Forelimb muscle (tissue), 1 donor: ENCODE measurements at places on chromosomes 1 and 21.
A peak's percentile ranks its signal among the peaks of the same experiment; 100 is the strongest.

- peak; percentile 35 for DNase-seq
Observed at GRCh38 chr1:229717786-229718576, 91.9 kb downstream of the URB2 start.

DNA sequence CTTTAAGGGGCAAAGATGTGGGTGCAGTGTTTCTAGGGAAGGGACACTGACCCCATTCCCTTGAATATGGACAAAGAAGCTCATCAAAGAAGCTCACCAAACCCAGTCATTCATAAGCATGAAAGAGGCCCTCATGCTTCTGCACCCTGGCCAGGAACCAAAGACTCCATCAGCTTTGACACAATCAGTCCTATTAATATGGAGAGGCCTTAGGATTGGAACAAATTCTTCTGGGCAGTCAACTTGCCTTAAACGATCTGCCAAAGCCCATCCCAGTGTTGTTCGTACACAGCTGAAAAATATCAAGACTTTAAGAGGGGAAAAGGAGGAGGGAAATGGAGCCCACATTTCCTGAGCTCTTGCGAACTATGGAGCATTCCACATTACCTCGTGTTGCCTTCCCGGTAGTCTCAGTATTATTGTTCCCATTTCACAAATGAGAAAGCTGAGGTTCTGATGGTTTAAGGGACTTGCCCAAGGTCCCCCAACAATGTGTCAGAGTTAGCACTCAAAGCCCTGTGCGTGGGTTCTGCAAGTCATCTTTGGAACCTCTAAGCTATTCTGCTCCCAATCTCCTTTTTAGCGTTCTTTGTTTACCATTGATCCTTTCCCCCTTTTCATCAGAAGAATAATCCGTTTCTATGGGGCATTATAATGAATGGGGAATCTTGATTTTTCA is 161.9 kb downstream of the ZBTB18 start:
- no peak for DNase-seq

DNA sequence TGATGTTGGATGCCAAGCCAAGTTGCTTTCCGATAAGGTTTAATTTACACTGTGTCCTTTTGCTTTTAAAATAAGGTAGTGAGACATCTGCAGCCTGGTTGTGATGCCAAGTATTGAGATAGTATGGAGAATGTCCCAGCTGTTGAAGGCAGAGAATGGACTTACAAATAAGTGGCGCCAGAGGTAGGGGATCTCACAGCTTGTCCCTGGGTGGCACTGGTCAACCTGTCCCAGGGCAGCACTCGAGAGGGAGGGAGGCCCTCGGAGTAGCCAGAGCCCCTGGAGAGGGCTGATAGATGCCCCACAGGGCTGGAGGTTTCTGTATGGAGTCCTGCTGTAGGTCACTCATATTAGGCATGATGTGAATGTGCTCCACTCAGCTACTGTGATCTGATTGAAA is 98.5 kb downstream of the GALNT2 start:
- DNase-seq: no peak

- no peak for DNase-seq
Observed at GRCh38 chr1:39808784-39809517, 20.3 kb upstream of the BMP8B start.

DNA sequence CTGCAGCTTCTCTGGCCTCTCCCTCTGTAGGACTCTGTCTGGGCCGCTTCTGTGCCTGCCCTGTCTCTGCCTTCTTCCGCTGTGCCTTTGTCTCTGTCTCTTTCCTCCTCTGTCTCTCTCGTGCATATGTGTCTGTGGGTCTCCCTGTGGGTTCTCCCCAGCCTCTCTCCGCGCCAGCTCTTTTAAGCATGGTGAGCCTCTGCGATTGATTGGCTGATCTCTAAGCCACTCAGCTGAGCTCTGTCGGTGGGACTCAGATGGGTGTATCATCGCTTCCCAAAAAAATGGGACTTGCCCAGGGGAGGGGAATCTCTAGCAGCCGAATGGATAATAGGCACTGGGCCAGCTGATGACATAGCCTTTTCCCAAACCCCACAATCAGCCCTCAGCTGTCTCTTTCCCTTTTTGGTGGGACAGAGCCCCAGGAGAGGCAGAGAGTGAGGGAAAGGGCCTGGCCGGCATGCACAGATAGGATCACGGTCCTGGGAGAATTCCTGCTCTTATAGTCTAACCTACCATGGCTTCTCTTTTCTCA is at the start of gene ADAMTS4:
Gene ADAMTS4 (minus strand): TSS at position 158 of the 535 bp plus-strand sequence. CDS start 427 bp downstream, outside the sequence.
- peak; percentile 84 for DNase-seq

DNA sequence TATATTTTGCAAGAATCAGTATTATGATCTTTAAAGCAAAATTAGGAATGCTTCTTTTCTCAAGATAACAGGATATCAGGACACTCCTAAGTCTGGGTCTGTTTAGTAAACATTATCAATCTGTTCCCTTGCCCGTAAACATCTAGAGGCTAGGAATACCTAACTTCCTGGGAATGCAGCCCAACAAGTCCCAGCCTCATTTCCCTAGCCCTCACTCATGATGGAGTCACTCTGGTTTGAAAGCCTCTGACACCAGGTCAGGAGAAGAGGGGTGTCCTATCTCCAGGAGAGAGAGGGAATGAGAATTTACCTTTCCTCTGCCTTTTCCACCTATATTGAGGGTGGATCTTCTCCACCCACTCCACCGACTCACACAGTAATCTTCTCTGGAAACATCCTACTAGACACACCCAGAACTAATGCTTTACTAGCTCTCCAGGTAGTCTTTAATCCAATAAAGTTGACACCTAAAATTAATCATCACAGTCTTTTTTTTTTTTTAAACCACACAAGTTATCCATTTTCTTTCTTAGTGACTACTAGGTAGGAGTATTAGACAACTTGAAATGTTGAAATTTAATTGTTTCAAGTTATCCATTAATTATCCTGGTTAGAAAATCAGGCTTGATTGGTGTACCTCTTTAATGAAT is 659.3 kb downstream of the USP25 start:
- no peak for DNase-seq

DNA sequence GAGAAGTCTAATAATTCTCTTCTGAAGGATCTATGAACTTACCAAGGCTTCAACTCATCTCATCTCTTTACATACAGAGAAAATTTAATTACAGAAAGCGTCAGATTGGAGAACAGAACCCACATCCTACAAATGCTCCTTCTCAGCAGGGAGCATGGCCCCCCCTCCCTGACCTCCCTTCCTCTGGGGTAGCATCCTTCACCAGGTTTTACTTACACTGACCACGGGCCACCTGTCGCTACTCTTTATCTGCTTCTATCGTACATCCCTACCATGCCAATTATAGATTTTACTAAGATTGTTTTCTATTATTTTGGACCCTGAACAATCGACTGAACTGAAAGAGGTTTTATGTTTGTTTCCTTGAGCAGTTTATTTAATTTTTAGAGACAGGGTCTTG is 25.8 kb downstream of the RIPPLY3 start:
- no peak for DNase-seq

DNA sequence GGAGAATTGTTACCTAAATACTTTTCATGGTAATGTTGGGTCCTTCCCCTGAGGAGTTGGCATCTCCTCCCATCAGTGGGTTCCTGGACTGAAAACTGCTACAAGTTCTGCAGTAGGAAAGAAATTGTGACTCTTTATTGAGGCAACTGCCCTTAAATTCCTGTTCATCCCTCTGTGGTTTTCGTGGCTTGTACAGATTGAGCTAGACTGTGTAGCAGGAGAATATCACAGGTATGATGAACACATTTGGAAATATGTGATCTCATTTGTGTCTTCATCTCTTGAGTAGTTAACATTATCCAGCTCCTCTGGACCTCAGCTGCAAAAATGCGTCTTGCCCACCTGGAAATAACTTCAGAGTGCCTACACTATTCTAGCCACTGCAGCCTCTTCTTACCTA is 390.6 kb downstream of the PTPRC start:
- no peak for DNase-seq

- no peak for DNase-seq
Observed at GRCh38 chr1:59516881-59517280, 220.0 kb downstream of the FGGY start.

DNA sequence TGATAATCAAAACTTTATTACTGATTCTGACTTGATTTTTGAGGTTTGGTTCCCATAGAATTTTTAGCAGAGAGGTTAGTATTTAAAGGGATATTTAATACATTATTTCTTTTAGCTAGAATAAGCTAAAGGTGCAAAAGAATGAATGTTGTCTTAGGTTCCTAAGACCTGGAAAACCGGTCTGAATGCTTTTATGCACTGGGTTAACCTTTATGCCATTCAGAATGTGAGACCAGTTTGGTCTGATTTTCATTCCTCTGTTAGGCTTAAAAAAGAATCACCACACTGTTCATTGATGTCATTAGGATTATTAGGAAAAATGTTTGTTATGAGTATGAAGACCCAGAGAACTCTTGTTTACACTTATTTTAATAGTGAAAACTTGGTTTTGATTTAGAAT is 30.1 kb downstream of the RAP1A start:
- DNase-seq: no peak

DNA sequence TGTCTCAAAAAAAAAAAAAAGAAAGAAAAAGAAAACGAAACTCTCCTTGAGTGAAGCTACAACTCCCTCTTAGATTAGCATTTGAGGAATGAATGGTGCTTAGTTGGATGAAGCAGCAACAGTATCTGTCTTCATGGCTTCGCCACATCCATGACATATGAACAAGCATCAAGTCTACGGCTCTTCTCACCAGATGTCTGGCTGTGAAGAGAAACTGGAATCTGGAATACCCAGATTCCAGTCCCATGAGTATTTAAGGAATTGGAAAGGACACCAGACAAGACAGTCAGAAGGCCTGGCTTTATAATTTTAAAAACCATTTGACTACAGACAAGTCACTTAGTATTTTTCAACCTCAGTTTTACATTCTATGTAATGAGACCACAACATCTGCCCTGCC is 38.0 kb upstream of the TADA1 start:
- DNase-seq: no peak

- DNase-seq: peak; percentile 32
Observed at GRCh38 chr1:160607011-160607671, 27.8 kb upstream of the CD84 start.

DNA sequence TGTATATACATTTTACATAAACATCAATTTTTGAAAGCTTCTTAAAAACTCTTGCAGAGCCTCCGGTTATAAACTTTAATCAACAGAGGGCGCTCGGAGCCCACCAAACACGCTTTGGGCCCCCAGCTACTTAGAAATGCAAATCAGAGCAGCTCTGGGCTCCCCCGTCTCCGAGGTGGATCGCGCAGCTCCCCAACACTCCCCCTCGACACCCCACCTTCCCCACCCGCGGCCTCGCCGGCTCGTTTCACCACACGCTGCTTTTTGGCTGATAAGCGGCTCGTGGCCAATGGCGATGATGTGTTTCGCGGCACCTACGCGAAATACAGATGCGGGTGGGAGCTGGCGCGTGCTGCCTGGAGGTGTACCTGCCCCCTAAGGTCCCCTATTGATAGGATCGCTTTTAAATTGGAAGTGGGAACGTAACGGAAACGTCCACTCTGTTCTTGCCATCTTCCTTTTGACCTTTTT is 1.7 kb upstream of the KIF26B start:
- no peak for DNase-seq

- DNase-seq: no peak
Observed at GRCh38 chr1:211259638-211260126, 516 bp downstream of the RCOR3 start.

DNA sequence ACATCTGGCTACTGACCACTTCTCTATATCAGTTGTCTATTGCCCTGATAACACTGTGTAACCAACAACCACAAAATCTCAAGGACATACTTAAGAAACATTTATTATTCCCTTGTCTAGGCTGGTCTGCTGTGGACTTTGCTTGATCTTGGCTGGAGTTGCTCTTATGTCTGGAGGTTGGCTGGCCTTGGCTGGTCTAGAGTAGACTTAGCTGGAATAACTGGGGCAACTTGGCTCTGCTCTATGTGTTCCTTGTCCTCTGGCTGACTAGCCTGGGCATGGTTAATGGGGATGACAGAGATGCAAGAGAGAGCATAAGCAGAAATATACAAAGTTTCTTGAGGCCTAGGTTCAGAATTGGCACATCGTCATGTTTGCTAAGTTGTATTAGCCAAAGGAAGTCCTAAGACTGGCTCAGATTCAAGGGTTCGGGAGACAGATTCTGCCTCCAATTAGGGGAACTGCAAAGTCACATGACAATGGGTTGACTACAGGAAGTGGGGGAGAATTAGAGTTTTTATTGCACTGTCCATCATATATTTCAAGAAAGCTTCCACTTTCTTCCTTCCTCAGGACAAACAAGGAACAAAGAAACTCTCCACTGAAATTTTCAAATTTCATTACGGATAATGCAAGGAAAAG is 61.4 kb upstream of the HMCN1 start:
- no peak for DNase-seq

DNA sequence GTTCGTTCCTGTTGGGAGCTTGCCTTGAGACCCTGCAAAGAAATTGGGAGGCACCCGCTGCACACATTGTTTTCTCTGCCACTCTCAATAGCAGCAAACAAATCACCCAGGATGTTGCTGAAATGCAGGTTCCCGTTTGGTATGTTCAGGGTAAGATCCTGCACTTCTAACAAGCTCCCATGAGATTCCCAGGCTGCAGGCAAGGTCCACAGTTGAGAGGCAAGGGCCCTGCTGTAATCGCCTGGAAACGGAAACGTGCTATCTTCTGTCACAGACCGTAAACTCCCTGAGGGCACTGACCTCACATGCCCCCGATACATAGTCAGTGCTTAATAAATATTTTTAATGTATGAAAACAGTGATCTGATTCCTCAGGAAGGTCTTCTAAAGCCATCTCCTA is 37.8 kb downstream of the XCL1 start:
- no peak for DNase-seq

DNA sequence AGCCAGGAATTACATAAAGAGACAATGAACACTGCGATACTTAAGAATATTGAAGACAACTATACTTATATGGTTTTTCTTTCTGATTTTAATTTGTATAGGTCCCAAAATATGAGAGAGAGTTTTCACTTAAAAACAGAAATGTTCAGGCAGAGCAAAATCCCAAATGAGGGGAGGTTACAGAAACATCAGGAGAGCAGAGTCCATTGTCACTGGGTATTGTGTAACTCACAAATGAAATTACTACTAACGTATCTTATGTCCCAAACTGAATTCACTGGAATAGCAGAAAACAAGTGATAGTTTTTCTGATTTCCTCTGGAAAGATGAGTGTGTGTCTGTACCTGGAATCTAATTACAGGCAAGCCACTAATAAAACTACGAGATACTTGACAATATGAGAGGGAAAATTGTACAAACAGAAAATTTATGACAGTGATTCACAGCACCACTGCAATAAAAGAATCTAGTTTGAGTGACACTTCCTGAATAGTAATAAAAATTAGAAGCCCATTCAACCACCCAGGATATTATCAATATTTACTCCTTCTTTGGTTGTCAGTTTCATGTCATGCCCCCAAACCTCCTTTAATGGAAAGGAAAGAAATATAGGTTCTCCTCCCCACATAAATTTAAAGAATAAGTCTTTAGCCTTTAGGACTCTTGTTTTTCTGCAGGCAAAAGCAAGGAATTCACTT is 522.6 kb downstream of the ADGRL2 start:
- no peak for DNase-seq

DNA sequence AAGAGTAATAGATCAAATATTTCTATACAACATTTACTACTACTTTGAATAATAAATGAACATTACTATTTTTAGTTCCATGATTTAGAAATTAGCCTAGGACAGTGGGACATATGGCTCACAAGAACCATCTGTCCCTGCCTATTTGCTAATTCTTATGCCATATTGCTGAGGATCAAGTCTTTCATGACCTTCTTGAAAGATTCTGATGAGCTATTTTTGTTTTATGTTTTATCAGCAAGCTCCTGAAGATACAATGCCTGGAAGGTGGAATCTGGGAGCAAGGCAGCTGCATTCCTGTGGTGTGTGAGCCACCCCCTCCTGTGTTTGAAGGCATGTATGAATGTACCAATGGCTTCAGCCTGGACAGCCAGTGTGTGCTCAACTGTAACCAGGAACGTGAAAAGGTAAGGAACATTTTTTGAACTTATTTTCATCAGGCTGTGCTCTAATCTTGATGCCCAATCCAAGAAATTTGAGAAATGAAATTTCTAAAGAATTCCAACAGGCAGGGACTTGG is 326.7 kb downstream of the PAPPA2 start:
- no peak for DNase-seq
